Activated CD4-positive, alpha-beta memory T cell treated with anti-CD3 and anti-CD28 coated beads for 36 hours (primary cell): ENCODE measurements at places on chromosomes 1 and 21. TPM values are rescaled to one million over a fixed set of nuclear protein-coding genes. Genes with fewer than 3 reads are reported as not detected.

DNA sequence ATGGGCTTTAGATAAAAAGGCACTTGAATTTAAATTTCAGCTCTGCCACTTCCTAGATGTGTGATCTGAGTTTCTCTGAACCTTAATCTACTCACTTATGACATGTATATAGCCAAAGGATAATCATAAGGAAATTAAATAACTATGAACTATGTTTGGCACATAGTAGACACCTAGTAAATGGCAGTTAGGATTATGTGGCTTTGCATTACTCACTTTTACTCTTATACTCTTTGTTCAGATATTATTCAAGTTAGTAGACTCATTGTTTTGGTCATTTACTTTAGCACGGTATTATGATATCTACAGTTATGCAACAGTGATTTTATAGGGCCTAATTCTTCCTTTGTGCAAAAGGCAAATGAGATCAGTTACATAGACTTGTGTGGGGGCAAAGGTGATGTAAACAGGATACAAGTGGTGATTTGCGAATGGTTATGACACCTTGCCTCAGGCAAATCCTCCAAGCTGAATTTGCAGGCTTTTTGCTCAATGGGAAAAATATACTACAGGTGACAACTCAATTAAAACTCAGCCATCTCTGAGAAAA lies 297.2 kb upstream of the PBX1 start:
- DNase-seq, result no peak

- no peak for DNase-seq
These were observed 13.3 kb downstream of the C1orf162 start for GRCh38 chr1:111487133-111487532.

DNA sequence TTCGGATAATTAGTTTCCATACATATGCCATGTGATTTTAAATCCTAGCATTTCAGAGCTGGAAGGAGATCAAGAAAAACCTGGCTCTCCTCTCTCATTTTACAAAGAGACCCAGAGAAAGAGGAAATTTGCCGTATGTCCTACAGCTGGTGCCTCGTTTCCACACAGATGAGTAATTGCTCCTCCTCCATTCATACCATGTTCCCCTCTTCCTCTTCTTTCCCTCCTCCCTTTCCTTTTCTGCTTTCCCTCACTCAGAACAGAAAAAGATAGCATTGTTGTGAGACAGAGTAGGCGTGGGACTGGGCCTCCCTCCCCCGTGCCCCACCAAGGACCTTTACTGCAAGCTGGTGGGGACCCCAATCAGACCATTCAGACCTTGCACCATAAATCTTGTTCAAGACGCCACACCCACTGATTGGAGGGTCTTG lies 13.7 kb upstream of the SLC44A3 start:
- no peak for DNase-seq

GRCh38 chr1:229388897-229389580 lies 44.9 kb downstream of the ACTA1 start:
- DNase-seq, result no peak

GRCh38 chr1:160168016-160168415 lies 16.6 kb downstream of the ATP1A4 start:
- DNase-seq, result no peak

DNA sequence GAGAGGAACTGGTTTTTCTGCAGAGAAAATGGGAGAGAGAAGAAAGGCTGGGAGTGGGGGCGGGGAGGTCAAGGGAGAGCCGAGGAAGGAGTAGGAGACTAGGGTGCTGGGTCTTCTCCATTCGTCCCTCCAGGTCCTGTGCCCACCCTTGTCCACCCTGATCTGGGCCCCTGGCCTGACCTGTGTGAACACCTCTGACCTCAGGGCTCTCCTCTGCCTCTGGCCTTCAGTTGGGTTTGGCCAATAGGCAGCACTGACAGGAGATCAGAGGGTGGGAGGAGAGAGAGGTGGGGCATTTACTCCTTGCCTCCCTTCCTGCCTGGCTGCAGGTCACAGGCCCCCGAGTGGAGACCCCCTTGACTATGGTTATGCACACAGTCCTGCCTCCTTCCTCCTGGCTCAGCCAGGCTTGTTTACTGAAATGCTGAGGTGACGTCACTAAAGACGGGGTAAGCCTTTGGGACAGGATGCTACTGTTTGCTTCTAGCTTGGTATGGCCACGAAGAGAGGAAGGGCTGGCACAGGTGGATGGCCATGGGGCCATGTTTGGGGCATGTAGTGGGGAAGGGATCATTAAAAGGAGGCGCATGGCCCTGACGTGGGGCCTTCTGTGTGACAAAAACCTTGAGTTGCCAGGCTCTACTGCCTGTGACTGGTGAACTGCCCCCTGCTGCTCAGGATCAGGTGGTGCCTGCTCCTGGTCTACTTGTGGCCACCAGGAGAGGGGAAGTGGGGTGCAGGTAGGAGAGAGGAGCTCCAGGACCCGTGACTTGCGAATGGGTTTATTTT lies 248.7 kb upstream of the CSF3R start:
- no peak for DNase-seq

DNA sequence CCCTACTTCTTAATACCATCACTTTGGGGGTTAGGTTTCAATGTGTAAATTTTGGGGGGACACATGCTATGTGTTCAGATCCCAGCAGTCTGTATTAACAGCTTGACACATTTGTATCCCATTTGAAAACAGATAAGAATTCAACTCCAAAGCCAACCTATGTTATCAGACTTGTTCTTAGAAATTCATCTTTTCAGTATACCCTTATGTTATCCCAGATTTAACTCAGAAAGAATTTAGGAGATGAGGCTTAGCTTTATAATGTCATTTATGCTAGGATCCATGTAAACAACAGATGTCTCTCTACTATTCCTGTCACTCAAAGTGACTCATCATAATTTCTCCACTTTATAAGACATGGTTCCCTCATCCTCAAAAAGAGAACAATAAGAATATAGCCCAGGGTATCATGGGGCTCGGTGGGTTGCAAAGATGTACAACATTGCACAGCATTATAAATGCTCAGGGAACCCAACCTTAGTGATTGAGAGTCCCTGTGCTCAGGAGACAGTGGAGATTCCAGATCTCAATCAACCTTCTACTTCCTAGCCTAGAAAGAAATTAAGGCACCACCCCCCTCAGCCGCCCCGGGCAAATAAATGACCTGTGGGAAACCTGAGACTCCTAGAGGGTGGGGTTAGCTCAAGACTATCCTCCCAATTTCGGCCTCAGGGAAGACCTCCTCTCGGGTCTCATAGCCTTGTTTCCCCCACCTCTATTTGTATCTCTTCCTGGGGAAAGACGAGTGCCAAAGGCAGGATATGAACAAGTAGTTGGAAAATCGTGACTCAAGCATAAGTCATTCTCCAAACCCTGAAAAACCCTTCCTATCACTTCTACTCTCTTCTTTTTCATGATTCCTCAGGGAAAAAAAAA lies 265.1 kb upstream of the CAMK1G start:
- DNase-seq, result no peak

The SEMA4A gene
- 75.1 TPM for total RNA-seq
